ENCODE measurements at places on chromosomes 3 and 15.

- DNase-seq = no peak
These were observed 147.5 kb upstream of the SYNPR start for GRCh38 chr3:63130625-63131024.

- peak; percentile 61 for DNase-seq
These were observed 949 bp upstream of the RFC4 start for GRCh38 chr3:186807231-186807630.

- no peak for DNase-seq
These were observed 1.2 kb upstream of the ZBTB20 start for GRCh38 chr3:115148142-115148790.

- no peak for DNase-seq
These were observed 340.7 kb upstream of the KCNH8 start for GRCh38 chr3:18807593-18807992.

GRCh38 chr3:172034786-172035685, 4.3 kb upstream of the FNDC3B start:
- peak; percentile 72 for DNase-seq

- no peak for DNase-seq
These were observed 8.9 kb upstream of the LRRK1 start for GRCh38 chr15:100909989-100910955.

DNA sequence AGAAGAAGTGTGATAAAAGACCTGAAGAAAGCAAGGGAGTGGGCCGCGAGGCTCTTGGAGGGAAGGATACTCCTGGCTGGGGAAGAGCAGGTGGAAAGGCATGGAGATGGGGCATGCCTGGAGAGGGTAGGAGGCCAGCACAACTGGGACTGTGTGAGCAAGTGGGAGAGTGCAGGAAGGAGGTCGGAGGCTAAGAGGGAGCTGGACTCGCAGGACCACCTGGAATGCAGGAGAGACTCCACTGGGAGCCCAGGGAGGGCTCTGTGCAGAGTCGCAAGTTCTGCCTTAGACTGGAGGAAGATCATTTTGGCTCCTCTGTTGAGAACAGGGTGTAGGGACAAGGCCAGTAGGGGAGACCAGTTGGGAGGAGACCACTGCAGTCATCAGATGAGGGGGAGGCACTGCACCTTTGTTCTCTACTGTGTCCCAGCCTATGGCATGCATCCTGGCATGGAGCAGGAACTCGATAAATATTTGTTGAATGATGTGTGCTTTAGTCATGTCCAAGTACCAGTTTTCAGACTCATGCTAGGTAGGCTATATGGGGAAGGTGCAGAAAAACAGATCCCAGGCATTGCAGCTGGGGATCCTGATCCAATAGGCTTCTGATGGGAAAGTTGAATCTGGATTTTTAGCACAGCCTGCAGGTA, 13.7 kb downstream of the FAM107A start:
- DNase-seq = no peak

- no peak for DNase-seq
These were observed 508.6 kb downstream of the FHIT start for GRCh38 chr3:60742606-60743145.

DNA sequence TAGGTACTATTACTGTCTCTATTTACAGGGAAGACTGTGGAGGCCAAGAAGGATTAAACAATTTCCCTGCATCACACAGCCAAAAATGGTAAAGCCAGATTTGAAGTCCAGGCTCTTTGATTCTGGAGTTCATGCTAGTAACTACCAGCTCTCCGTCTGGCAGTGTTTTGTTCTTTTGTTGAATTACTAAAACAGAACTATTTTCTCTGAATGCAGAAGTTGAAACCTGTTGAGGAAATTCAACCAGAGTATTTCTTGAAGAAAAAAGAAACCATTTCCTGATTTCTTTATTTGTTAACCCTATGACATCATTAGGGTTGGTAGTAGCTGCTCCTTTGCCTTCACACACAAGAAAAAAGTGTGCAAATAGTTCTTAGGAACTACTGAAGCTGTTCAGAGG, 34.3 kb downstream of the CRTC3 start:
- peak; percentile 65 for DNase-seq

DNA sequence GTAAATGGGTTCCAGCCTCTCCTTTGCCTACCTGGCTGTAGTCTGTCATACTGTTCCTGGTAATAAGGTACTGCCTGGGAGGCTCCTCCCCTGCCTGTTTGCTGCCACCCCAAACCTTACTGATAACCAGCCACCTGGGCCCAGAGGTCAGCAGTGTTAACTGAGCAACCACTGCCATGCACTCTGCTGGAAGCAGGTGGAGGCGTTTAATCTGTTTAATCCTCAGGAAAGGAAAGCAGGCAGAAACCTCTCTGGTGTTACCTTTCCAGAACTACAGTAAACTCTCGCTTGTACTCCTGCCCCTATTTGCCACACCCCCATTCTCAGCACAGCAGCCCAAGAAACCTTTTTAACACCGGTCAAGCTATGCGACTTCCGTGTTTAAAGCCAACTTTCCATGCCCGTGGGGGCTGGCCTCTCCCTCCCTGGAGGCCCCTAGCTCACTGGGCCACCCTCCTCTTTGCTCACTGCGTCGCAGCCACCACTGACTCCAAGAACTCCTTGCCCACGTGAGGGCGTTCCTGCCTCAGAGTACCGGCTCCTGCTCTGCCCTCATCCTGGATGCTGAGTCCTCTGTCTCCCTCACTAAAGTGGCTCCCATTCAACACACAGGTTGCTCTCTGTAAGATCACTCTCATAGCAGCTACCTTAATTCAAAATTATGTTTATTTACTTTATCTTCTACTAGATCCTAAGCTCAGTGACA, 8.3 kb downstream of the BDH1 start:
- no peak for DNase-seq

DNA sequence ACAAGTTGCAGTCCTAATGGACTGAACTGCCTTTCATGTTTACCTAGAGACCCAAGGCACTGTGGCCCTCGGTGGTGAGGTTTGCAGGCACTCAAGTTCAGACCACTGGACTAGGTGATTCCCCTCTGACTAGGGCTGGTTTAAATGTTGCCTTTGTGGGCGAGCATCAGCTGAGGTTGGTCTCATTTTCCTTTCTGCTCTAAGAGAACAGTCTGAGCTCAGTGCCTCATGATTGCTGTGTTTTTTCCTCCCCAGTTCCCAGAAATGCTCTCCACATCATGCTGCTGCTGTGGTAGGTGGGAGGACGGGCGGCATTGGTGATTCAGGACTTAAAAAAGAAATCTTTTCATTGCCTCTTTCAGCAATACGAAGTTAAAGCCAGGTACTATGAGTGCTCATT, 237.2 kb downstream of the MBNL1 start:
- no peak for DNase-seq

DNA sequence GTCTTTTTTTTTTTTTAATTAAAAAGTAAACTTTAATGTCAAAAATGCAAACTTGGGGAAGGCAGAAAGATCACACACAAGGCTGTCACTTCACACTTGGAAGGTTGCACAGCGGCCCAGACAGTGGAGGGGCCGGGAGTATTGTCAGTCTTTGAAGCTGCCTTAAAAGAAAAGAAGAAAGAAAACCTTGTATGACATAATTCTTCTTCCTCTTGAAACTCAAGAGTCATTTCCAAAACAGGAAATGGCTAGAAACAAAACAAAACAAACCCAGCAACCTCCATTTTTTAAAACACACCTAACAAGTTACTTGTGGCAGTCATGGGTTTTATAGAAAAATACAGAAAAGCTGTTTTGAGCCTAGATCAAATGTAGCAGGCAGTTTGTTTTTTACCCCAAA, 68.1 kb upstream of the MAGI1 start:
- DNase-seq = no peak

DNA sequence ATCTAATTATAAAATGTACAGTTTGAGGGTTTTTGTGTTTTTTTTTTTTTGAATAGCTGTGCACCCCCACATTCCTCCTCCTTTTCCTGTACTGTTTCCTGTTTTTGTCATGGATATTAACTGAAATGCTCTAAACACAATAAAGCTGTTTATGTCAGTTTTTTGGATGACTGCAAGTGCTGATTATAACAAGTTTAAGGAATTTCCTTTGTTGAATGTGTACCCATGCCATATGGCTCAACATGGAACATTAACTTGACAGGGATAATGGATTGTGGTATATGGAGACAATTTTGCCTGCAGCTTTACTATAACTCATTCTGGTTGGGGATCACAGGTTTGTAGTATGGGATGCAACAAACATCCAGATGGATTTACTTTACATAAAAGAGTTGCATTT, 216.4 kb downstream of the TCF12 start:
- peak; percentile 49 for DNase-seq

All from KBM-7 (cell line).